ENCODE measurements at places on chromosomes 2 and 18.

- DNase-seq: no peak
Observed at GRCh38 chr2:171406044-171406443, 27.7 kb downstream of the METTL8 start.

GRCh38 chr18:60892855-60893254 is 440.4 kb upstream of the CDH20 start:
- no peak for DNase-seq

DNA sequence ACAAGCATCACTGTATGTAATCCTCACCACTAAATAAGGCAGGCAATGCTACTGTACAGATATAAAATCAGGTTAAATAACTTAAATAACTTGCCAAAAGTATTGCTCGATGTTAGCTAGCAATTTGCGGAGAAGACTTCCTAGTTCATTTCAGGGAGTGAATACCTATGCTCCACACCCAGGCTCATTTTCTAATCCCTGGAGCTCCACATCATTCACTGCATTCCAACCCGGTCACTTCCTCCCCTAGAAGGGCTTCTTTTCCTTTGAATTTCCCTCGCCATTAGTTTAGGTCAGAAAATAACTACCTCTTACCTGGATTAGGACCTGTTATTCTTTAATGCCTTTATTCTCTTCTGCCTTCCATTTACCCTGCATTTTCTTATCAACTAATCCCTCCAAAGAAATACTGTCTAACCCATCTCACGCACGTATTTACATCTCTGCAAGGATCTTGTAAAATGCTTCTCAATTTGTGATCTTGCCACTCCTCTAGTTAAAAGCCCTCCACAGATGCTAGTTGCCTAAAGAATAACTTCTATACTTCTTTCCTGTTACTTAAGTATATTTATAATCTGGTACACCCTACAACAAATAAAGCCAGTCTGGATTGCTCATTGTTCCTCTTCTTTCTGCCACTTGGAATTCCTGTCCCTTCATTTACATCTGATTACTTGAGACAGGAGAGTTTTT is 599.8 kb downstream of the NRXN1 start:
- no peak for DNase-seq

DNA sequence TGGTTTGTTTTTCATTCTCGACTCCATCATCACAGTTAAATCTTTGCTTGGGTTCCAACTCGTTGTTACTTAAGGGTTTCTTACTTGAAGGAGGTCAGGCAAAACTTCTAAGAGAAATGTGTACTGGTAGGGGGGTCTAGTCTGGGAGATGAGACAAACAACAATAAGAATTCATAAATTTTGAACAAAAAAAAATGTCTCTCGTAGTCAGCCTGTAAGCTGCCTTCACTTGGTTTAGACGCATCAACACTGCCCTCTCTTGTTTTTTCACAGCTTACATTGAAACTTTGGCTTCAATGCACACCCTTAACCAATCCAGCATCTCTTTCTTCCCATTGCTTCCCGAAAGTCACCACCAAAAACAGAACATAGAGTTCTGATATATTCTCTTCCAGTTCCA is 576.4 kb upstream of the PIK3C3 start:
- DNase-seq: no peak

DNA sequence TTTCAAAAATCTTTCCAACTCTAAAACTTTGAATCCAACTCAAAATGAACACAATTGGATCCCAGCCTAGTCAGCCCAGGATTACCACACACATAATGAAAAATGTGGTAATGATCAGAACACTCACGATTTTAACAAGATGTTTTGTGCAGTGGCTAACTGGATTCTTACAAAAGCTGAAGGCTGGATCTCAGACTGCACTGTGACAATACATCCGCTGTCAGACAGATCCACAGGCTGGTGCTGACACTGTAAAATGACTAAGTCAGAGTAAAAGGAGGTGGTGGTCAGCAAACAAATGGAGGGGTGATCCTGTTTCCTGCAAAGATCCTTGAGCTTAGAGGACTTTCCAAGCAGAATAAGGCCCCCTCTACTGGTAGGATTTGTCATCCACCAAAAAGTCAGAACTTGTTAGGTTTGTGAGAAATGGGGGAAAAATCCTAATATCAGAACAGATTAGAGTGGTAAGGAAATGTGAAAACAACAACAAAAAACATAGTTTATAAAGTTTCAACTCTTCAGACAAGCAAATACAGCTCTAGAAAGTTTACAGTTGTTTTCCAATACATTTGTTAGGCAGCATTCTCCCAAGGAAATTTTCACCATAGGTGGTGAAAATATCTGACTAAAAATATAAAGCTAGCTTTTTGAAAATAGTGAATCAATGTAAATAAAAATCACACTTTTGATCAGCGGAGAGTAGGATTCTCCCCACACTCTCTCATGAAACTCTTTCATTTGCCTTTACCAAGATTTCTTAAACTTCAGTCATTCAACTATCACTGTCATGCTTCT is 211.9 kb downstream of the AGPS start:
- no peak for DNase-seq
